Activated B cell treated with CpG ODN at 0.5 μM for 24 hours (primary cell): ENCODE measurements at places on chromosomes 5 and 9.

- peaks cover 6% of the 10 kb centered on the region for H3K27me3 ChIP-seq
- H3K36me3 ChIP-seq: no peaks in the 10 kb centered on the region
- DNase-seq: no peak
- H3K27ac ChIP-seq: no peak overlapping the region
Observed at GRCh38 chr5:173851595-173852243, 36.4 kb upstream of the CPEB4 start.

DNA sequence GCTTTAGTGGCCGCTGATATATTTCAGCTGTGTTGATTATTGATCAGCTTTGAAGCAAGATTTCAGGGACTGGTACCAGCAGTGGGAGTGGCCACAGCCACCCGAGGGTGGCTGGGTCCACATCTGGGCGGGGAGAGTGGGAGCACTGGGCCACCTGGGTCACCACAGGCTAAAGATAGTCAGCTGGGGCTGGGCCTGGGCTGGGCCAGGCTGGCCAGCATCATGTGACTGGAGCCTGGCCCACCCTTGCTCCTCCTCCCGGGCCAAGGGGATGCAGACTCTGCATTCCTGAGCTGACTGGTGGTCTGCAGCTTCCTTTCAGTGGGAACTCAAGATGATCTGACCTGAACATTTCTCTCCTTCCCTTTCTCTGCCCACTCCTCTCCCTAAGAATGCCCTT lies 27.1 kb downstream of the LARP1 start:
- peak overlapping the region; percentile 53 for H3K27ac ChIP-seq
- peaks cover 86% of the 10 kb centered on the region for H3K4me1 ChIP-seq
- peaks cover 7% of the 10 kb centered on the region for H3K36me3 ChIP-seq
- DNase-seq: no peak
- H3K27me3 ChIP-seq: no peaks in the 10 kb centered on the region
- no peak overlapping the region for H3K4me3 ChIP-seq

DNA sequence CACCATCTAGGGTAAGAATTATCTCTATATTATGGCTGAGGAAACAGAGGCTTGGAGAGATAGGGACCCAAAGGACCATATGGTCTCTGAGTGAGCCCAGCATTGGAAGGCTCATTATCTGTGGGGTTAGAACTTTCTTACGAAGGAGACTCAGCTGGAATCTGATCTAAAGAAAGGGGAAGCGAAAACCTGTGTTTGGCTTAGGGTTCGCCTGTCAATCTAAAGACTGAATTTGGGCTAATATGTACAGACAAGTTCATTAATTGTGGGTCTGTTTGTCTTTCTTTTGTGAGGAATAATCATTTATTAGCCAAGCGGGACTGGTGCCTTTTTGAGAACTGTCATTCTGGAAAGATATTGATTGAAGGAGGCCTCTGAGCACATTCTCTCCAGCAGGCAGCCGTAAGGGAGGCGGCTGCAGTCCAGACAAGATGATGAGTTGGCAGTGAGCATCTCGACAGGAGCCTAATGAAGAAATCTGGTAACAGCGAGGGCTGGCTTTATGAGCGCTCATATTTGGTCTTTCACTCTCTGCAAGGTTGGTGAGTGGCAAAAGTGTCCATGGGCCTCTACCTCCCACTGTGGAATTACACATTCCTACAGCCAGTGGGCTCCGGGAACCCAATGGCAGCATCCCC lies 104.2 kb upstream of the GPR151 start:
- H3K36me3 ChIP-seq: no peaks in the 10 kb centered on the region
- H3K27ac ChIP-seq: no peak overlapping the region
- no peak for DNase-seq
- H3K4me3 ChIP-seq: no peak overlapping the region

GRCh38 chr5:170821257-170821800 lies 37.8 kb downstream of the GABRP start:
- H3K27me3 ChIP-seq: peaks cover 4% of the 10 kb centered on the region
- no peak overlapping the region for H3K4me3 ChIP-seq
- H3K36me3 ChIP-seq: no peaks in the 10 kb centered on the region
- no peaks in the 10 kb centered on the region for H3K4me1 ChIP-seq
- no peak overlapping the region for H3K27ac ChIP-seq

GRCh38 chr9:105119156-105119555 lies 125.3 kb upstream of the SLC44A1 start:
- H3K4me3 ChIP-seq: no peak overlapping the region
- H3K27ac ChIP-seq: no peak overlapping the region
- peaks cover 13% of the 10 kb centered on the region for H3K4me1 ChIP-seq
- H3K27me3 ChIP-seq: no peaks in the 10 kb centered on the region
- DNase-seq: no peak

- no peaks in the 10 kb centered on the region for H3K27me3 ChIP-seq
- no peaks in the 10 kb centered on the region for H3K4me1 ChIP-seq
- no peak for DNase-seq
- no peaks in the 10 kb centered on the region for H3K36me3 ChIP-seq
- H3K4me3 ChIP-seq: no peak overlapping the region
Observed at GRCh38 chr5:129962506-129962905, 58.2 kb downstream of the CHSY3 start.

DNA sequence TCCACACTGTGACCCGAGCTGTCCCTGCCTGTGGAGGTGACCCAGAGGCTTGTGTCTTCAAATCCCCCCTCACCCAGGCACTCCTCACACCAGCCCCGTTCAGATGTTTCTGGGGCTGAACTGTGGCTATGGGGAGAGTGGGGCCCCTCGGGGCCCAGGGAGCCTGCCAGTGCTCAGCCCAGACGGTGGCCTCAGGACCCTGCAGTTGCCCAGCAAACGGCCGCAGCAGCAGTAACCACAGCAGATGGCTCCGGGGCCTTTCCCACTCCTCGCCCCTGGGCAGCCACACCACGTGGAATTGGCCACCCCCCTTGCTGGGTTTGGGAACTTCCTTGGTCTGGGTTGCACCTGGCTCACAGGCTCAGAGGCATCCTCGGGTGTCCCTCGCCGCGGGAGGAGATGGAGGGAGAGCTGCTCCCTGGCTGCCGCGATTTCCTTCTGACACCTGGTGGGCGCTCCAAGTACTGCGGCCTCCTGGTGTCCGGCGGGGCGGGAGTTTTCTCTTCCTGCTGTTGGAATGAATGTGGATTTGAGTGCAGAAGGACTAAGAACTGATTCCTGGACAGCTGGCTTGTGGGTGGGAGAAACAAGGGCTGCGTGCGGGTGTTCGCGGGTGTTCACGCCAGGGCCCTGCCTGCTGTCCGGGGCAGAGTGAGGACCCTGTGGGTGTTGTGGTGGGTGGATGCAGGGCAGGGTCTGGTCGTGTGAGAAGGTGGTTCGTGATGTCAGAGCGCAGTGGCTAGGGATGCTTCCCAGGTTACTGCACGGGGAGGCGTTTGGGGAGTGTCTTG lies 97.5 kb downstream of the COL5A1 start:
- H3K36me3 ChIP-seq: no peaks in the 10 kb centered on the region
- peak; percentile 28 for DNase-seq
- no peak overlapping the region for H3K4me3 ChIP-seq
- peaks cover 4% of the 10 kb centered on the region for H3K27me3 ChIP-seq
- no peak overlapping the region for H3K27ac ChIP-seq

DNA sequence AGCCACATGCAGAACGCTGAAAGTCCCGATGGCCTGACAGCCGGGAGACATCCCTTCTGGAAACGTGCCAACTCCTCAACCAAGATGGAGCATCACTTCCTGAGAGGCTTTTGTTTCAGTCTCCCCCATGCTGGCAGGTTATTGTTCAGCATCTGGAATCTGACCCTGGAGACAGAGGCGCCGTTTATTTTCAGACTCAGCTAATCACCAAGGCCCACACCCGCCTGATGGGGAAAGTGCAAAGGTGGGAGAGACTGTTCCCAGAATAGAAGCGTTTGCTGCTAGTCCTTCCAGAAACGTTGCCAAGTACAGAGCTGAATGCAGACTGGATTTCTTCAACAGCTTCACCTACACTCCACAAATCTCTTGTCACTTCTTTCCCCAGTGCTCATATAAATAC lies 41.8 kb upstream of the S1PR3 start:
- no peak overlapping the region for H3K27ac ChIP-seq
- no peak overlapping the region for H3K4me3 ChIP-seq
- H3K4me1 ChIP-seq: no peaks in the 10 kb centered on the region
- peaks cover 23% of the 10 kb centered on the region for H3K27me3 ChIP-seq
- H3K36me3 ChIP-seq: no peaks in the 10 kb centered on the region

DNA sequence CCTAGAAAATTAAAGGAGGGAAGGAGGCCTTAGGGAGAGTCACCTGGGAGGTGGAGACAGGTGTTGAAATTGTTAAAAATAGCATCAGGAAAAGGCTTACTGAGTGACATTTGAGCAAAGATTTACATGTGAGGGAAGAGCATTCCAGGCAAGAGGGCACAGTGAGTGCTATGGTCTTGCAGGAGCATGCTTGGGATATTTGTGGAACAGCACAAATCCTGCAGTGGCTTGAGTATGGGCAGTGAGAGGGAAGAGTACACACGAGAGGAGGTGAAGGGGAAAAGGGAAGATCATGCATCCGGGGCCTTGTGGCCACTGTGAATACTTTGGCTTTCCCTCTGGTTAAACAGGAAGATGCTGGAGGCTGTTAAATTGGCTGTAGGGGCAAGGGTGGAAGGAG lies 36.6 kb downstream of the ACER2 start:
- H3K4me3 ChIP-seq: no peak overlapping the region
- H3K27me3 ChIP-seq: no peaks in the 10 kb centered on the region
- no peak overlapping the region for H3K27ac ChIP-seq
- peaks cover 13% of the 10 kb centered on the region for H3K4me1 ChIP-seq
- DNase-seq: no peak
- no peaks in the 10 kb centered on the region for H3K36me3 ChIP-seq

GRCh38 chr5:93409691-93410090 lies 171.3 kb downstream of the NR2F1-AS1 start:
- no peaks in the 10 kb centered on the region for H3K36me3 ChIP-seq
- H3K27me3 ChIP-seq: no peaks in the 10 kb centered on the region
- no peak for DNase-seq
- H3K27ac ChIP-seq: no peak overlapping the region
- H3K4me3 ChIP-seq: no peak overlapping the region

- H3K4me1 ChIP-seq: no peaks in the 10 kb centered on the region
- H3K36me3 ChIP-seq: no peaks in the 10 kb centered on the region
- no peaks in the 10 kb centered on the region for H3K27me3 ChIP-seq
- H3K4me3 ChIP-seq: no peak overlapping the region
Observed at GRCh38 chr5:93189707-93190120, 391.3 kb downstream of the NR2F1-AS1 start.

- no peak for DNase-seq
- H3K4me3 ChIP-seq: no peak overlapping the region
- no peak overlapping the region for H3K27ac ChIP-seq
- no peaks in the 10 kb centered on the region for H3K27me3 ChIP-seq
Observed at GRCh38 chr5:158463188-158463587, 604.2 kb upstream of the CLINT1 start.

GRCh38 chr5:44546286-44546685 lies 157.1 kb upstream of the FGF10 start:
- no peak overlapping the region for H3K27ac ChIP-seq
- no peak overlapping the region for H3K4me3 ChIP-seq
- H3K4me1 ChIP-seq: no peaks in the 10 kb centered on the region
- no peaks in the 10 kb centered on the region for H3K36me3 ChIP-seq

GRCh38 chr9:91711755-91712601 lies 238.1 kb downstream of the ROR2 start:
- DNase-seq: peak; percentile 54
- peaks cover 6% of the 10 kb centered on the region for H3K4me1 ChIP-seq
- H3K27ac ChIP-seq: no peak overlapping the region

GRCh38 chr9:121837113-121837961 lies 185.9 kb downstream of the DAB2IP start:
- no peak overlapping the region for H3K27ac ChIP-seq
- no peak overlapping the region for H3K4me3 ChIP-seq
- no peaks in the 10 kb centered on the region for H3K36me3 ChIP-seq
- H3K27me3 ChIP-seq: no peaks in the 10 kb centered on the region

DNA sequence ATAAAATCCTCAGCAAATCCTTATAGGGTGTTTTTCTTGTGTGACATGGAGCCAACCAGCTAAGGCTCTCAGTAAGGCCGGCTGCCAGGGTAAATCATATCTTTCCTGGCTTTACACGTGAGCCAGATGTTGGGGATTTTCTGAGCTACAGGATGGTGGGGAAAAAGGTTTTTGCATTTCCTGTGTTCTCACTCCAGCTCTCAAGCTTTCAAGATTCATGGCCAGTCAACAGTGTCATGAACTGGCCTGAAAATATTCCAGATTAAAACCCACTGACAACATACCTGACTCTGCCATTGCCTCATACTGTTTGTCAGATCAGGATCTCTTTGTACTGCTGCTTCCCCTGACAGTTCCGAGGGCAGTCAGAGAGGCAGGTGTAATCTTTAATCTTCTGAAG lies 306.9 kb downstream of the GLIS3 start:
- no peak overlapping the region for H3K4me3 ChIP-seq
- no peaks in the 10 kb centered on the region for H3K36me3 ChIP-seq
- H3K27ac ChIP-seq: no peak overlapping the region
- H3K27me3 ChIP-seq: peaks cover 10% of the 10 kb centered on the region

DNA sequence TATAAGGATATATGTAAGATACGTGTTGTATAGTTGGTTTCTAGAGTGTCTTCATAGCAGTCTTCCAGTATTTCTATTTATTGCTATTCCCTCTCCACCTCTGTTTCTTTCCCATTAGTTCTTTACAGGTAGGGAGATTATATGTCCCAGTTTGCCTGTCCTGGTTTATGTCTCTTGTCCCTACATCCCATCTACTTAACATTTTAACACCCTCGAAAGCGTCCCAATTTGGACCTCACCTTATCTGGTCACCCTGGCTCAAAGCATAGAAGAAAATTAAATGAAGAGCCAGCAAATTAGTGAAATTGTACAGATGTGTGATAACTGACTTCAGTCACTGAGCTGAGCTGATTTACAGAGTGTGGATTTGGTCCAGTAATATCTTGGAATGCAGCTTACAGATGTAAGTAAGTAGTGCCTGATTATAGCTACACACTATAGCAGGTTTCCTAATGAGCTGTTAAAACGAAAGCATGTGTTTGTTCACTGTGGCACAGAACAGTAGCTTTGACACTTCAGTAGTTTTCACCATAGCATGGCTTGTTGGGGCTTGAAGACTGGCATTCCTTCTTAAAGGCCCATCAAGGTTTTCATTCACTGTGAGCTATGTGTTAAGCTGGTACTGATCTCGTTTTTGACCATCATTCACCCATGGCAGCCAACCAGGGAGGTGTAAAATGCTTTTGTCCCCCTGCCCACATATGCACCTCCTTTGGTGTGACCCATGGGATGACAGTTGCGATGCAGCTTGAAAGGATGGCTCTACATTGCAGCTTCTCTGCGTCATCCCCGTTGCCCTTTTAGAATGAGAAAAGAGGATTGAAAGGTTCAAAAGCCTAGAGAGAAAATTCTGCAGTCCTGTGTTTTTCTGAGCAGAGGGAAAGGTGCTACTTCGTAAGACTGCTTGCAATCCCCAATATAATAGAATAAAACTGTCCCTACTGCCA lies 192.1 kb upstream of the DMRT1 start:
- H3K36me3 ChIP-seq: no peaks in the 10 kb centered on the region
- no peak overlapping the region for H3K4me3 ChIP-seq
- peaks cover 40% of the 10 kb centered on the region for H3K4me1 ChIP-seq
- DNase-seq: no peak

DNA sequence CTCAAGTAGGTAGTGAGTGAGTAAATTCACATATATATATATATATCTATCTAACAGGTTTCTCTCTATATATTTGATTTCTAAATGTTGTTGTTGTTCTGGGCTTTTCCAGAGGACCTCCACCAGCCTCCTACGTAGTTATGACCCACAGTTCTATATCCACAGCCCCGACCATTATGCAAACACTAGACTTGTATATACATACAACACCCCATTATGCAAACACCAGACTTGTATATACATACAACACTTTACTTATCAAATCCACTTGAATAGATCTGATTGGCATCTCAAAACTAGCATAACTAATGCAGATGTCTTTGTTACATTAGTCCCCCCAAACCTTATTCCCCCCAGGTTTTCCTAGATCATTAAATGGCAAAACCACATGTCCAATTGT lies 108.7 kb downstream of the JAKMIP2 start:
- H3K4me1 ChIP-seq: no peaks in the 10 kb centered on the region
- DNase-seq: no peak
- H3K27ac ChIP-seq: no peak overlapping the region
- H3K4me3 ChIP-seq: no peak overlapping the region
- H3K27me3 ChIP-seq: no peaks in the 10 kb centered on the region
